Stimulated activated CD8-positive, alpha-beta memory T cell treated with anti-CD3 and anti-CD28 coated beads, Interleukin-4, amount 100 ng/mL, for 4 hours (primary cell): ENCODE measurements at places on chromosomes 13 and 19.

DNA sequence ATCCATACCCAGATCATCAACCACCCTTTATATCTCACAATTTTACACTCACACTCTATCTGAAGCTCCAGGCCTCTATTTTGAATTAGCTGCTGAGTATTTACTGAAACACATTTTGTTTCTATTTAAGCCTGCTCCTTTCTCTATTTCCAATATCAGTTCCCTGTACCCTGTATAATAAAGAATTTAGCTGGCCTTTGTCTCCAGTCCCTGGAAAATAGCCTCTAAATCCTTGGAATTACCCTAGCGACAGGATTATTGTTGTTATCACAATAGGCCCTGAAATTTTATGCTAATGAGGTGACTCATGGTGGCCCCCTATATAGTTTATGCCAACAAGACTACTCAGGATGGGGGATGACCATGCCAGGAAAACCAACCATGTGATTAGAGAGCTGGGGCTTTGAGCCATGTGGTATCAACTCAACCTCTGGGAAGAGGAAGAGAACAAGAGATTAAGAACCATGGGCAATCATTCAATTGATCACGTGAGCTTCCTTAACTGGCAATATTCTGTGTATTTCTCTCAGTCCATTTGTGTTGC is 72.7 kb downstream of the KATNAL1 start:
- DNase-seq: no peak

DNA sequence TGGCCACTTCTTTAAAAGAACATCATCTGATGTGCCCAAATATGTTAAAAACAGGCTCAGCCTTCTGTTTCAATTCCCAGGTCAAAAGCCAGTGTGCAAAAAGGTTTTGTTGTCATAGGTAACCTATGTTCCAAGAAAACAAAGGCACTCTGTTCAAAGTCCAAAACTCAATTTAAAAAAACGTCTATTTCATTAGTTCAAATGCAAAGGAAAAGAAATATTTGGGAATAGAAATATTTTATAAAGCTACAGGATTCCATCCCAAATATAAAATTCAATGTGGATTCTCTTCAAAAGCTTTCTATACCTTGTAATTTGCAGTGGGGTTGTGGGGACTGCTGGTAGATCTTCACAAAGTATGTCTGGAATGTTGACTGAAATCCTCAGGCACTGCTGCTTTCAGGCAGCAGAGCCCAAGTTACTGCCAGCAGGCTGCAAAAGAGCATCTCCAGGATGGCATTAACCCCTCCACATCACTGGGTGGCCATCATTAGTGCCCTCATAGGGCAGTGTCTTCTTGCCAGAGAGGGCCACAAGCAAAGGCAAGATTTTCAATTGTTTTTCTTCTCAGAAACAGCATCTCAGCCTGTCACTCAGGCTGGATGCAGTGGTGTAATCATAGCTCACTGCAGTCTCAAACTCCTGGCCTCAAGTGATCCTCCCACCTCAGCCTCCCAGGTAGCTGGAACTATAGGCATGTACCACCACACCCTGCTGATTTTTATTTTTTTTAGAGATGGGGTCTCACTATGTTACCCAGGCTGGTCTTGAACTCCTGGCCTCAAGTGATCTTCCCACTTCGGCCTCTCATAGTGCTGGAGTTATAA is 22.8 kb upstream of the STK24 start:
- DNase-seq: no peak

GRCh38 chr13:39892721-39893685 is 237.5 kb downstream of the COG6 start:
- no peak for DNase-seq

GRCh38 chr13:27259831-27260230 is 8.5 kb downstream of the RPL21 start:
- DNase-seq: no peak

DNA sequence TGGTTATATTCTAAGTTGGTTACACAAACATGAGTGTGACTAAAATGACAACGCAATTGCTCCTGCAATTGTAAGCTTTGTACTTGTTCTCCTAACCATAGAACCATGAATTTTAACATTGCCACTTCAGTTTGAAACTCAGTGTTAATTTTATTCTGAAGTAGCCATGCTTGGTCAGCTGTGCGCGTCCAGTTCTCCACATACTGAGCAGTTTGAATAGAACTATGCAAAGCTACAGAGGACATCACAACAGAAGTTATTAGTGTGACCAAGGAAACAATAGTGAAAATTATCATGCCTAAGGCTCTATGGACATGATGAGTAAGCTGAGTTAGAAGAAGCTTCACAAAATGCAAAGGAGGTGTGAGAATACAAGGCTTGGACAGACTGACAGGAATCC is 19.6 kb upstream of the ZNF100 start:
- no peak for DNase-seq

- no peak for DNase-seq
Observed at GRCh38 chr19:43818500-43818899, 8.6 kb upstream of the ZNF283 start.

- no peak for DNase-seq
Observed at GRCh38 chr19:51121257-51121656, 3.4 kb upstream of the SIGLEC9 start.

DNA sequence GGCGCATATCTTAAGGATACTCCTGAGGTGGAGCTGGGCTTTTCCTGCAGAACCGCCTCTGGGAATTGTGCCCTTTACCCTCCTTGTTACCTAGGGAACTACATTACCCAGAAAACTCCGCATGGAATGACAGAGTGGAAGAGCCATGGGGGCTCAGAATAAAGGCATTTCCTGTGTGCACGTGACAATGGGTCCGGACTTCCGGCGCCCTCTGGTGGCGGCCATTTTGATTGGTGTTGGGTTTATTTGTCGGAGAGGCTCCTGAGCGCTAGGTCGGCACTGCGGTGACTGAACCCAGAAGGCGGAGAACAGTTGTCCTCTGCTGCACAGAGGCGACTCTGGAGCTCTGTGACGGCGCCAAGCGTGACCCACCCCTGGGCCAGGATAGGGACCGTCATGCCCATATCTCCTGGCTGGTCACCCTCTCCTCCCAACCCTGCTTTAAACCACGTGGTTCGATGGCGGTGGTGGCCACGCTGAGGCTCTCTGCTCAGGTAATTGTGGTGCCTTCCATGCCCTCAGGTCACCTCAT is at the start of gene ZNF587B:
ZNF587B (plus strand) TSS at position 229 of the 532 bp plus-strand sequence; CDS start at position 459, 230 bp downstream.
- no peak for DNase-seq

- no peak for DNase-seq
Observed at GRCh38 chr13:27110056-27110746, 61.4 kb downstream of the USP12 start.

- no peak for DNase-seq
Observed at GRCh38 chr13:50892210-50892944, 17.2 kb upstream of the RNASEH2B start.

DNA sequence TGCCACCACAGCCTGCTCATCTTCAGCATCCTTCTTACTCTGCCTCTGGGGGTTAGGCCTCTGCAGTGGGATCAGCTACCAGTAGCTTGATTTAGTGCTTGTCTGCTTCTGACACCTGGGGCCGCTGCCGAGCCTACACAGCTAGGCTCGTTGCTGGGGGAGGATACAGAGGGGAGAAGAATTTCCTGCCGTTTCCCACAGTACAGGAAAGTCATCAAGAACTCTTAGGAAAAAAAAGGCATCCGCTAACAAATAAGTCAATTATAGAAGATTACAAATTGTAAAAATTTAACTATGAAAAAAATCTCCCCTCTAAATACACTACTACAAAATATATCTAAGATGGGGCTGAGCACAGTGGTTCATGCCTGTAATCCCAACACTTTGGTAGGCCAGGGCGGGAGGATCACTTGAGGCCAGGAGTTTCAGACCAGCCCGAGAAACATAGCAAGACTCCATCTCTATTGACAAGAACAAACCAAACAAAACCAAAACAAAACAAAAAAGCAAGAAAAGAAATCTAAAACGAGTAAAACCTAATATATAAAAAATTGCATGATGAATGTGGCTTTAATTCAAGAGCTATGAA is 26.7 kb downstream of the LATS2 start:
- no peak for DNase-seq

DNA sequence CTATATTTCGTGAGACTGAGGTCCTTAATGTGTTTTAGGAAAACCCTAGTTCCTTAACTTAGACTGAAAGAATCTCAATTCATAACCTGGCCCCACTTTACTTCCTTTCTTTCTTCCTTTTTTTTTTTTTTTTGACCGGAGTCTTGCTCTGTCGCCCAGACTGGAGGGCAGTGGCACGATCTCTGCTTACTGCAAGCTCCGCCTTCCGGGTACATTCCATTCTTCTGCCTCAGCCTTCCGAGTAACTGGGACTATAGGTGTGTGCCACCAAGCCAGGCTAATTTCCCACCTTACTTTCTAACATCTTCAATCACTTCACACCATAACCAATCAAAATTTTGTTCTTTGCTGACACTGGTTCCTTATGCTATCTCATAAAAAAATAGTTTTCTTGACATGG is 2097.0 kb downstream of the PCDH9 start:
- DNase-seq: no peak

DNA sequence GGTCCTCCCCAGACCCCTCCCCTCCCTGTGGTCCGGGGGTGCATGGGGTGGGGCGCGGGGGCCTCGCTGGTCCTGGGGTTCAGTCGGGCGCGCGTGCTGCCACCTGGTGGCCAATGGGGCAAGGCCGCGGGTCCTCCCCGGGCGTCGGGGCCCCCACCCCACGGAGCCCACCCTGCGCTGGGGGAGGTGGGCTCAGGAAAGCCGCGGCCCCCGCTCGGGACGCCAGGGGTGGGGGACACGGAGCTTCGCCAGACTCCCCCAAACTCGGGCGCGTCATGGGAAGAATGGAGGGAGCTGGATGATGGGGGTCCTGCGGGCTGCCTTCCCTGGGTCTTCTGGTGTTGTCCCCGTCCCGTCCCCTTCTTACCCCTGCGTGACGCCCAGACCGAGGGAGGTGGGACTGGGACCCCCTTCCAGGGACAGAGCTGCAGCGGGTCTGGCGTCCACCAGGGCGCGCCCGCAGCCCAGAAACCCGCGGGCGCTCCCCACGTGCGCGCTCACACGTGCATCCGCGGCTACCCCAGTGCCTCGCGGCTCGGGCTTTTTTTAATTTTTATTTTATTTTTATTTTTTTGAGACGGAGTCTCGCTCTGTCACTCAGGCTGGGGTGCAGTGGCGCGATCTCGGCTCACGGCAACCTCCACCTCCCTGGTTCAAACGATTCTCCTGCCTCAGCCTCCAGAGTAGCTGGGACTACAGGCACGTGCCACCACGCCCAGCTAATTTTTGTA is 19.8 kb upstream of the TCF3 start:
- no peak for DNase-seq

- DNase-seq: no peak
Observed at GRCh38 chr19:50933640-50934039, 19.2 kb downstream of the KLK5 start.

- no peak for DNase-seq
Observed at GRCh38 chr13:30700364-30700763, 35.0 kb upstream of the ALOX5AP start.

- DNase-seq: no peak
Observed at GRCh38 chr19:40262422-40262821, 22.7 kb downstream of the AKT2 start.

GRCh38 chr19:54180691-54181091 is 7.7 kb upstream of the TMC4 start:
- no peak for DNase-seq

DNA sequence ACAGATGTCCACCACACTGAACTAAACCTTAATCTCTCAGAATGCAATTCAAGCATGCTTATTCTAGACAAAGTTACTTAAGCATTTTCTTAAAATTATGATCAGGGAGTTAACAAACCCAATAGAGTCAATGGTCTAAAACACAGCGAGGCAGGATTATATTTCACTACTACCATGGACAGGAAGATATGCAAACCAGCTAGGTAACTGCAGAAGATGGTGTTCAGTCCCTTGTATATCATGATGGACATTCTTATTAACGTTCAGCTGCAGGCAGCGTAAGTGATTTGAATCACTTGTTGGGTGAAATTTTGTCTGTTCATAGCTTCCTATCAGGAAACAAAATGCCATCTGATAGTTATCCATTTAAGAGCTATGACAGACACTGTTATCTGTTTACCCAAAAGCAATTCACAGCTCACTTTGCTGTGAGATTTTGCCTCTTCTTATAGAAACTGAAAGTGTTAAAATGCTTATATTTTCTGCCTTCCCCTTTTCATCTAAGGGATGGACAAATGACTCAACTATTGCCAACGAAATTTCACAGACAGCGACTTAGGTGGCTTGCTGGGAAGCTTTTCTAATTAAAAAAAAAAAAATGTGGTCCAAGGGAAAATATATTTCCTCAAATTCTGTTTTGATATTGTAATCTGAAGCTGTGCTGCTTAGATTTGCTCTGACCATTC is 591.9 kb downstream of the DACH1 start:
- DNase-seq: no peak

GRCh38 chr13:100600915-100601314 is 12.3 kb upstream of the GGACT start:
- DNase-seq: no peak

GRCh38 chr13:54802226-54802625 is 1773.6 kb downstream of the OLFM4 start:
- DNase-seq: no peak
